ENCODE measurements at places on chromosomes 2 and 18. TPM values are rescaled to one million over a fixed set of nuclear protein-coding genes. Genes with fewer than 3 reads are reported as not detected.

The SLC23A3 gene
- 1.3 TPM for total RNA-seq

DNA sequence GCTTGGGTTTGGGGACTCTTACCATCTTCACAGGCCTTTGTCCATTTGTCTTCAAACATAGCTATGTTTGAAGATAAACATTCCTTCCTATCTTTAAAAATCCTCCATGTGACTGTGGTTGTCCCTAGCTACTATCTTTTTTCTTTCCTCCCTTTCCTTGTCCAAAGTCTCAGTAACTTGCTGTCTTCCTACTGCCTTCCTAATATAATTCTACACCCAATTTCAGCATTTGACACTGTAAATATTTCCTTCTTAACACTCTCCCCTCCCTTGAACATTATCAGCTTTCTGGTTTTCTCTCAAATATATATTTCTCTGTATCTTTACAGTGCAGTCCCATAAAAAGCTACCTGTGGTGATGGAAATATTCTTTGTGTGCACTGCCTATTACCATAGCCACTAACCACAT, 5.3 kb upstream of the SP3 start:
- no peak for DNase-seq

DNA sequence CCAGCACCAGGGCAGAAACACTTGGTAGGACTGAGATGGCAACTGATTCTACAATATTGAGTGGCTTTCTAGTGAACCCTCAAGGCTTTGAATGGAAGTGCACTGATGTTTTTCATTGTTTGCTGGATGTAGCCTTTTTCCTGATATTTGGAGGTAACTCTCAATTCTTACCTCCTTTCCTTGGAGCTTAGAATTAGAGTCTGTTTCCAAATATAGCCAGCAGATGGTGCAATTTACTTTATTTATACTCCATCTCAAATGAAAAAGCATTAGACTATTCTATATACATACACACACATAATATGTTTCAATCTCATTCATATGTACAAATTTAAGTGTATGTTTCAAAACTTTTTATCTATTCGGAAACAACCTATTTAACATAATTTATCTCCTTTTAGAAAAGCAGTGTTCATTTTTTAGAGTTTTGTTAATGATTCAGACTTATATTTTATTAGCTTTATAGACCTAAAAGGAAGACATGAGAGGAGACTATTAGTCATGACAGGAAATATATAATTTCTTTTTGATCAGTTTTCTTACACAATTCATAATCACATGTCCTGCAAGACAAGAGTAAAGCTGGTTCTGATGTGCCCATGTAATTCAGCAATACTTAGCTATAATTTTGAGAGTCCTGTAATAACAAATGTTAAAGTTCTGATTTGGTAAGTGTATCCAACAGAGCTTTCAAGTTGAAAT, 124.8 kb downstream of the NUP35 start:
- DNase-seq = peak; percentile 48

DNA sequence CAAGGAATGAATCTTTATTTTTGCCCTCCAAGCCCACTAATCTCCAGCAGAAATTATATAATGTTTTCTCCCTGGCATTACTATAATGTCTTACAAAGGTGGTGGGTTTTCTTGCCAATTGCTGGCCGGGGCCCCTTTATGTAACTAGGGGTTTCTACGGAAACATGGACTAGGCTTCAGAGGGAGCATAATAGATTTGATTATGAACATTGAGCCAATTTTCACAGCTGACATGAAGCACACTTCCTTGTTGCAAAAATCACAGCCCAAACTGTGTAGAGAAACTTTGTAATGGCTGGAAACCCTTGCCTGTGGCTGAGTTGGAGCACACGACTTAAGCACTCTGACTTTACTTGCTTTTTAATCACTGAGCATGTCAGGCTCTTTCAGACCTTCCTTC, 3.8 kb upstream of the CYRIA start:
- DNase-seq = no peak

DNA sequence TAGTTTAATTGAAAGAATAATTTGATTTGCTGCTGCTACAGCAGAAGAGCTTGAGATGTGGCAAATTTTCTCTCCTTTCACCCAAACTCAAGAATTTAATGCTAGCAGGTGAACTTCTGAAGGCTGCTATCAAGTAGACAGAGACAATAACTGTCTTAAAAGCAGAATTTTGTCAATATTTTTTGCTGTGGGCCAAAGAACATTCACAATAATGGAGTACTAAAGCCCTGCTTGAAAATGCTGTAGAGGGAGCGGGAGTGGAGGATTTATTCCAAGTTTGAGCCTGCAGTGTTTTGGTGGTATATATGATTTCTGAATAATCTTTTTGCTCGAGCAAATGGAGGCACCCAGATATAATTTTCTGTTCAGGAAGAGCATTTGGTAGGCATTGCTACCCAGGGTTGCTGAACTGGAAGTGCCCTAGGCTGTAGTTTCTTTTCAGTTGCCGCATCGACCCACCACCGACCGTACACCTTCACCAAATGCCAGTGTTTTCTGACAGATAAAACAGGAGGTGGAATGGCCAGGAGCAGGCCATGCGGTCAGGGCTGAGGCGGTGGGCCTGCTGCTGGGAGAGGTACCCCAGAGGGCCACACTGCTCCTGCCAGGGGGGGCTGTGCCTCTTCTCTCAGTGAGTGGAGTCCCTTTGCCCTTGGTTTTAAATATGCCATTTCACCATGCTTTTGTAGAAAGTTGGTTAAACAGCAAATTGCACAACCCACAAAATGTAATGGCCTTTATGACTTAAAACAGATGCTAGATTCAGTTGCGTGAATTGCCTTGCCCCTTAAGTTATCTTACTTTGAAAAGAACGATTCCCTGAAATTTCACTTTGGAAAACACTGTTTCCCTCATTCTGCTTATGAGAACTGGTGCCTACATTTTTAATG, 36.4 kb downstream of the TSHZ1 start:
- no peak for DNase-seq

The SP140 gene
- 1.6 TPM for total RNA-seq

- DNase-seq = no peak
Observed at GRCh38 chr2:26562811-26563645, 78.1 kb downstream of the CIB4 start.

DNA sequence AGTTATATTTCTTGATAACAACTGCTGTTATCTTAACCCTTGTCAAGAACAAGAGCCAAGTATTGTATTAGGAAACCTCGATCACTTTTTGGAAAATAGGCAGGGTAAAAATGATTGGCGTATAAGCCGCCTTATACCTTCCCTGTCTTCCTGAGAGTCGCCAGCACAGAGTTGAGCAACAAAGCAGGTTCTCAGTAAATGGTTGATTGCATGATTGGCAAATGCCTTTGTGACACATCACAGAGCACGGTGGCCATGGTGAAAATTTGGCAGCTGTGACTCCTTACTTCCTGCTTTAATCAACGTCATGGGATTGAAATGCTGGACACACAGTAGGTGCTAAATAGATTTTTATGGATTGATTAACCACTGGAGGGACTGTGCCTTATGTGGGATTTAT, 3.9 kb upstream of the KLHL29 start:
- no peak for DNase-seq

The TMEM247 gene
- not detected for total RNA-seq

GRCh38 chr2:191171708-191172355, 21.0 kb upstream of the STAT4 start:
- no peak for DNase-seq

- no peak for DNase-seq
Observed at GRCh38 chr2:67242456-67242855, 154.7 kb upstream of the ETAA1 start.

DNA sequence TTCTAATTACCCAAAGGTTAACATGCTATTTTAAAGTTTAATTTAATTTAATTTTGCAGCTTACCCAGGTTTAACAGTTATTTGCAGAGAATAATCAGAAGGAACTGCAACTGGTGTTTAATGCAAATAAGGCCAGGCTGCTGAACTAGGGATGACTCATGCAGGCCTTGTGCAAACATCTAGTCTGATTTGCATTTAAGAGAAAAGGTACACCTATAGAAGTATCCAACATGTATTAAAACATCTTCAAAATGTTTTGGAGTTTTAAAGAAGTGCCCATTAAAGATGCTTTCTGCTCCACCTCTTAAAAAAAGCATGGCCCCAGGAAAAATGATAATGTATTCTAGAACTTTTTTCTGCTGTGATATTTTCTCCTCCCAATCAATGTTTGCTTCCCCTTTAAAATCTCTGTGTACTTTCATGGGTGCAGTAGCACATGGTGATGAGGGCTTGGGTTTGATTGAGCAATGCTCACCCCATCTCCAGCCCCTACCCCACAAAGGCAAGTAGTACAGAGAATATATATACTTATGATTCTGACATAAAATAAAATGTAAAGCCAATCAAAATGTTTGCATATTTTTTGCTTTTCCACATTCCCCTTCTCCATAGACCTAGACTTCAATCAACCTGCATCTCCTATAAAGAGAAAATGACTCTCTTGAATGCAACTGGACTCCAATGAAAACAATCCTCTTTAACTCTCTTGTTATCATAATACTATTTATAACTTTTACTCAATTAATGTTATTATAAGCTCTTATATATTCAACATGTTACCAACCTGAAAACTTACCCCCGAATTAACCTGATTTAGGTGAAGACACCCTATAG, 54.1 kb downstream of the ATP8B1 start:
- DNase-seq = no peak

The UGT1A5 gene
- not detected for total RNA-seq

- no peak for DNase-seq
Observed at GRCh38 chr2:1671916-1672315, 72.4 kb downstream of the PXDN start.

GRCh38 chr2:223882715-223883114, 45.3 kb upstream of the AP1S3 start:
- no peak for DNase-seq

The SLC9A2 gene
- total RNA-seq = 0.36 TPM

- no peak for DNase-seq
Observed at GRCh38 chr2:85309699-85310321, 18.0 kb downstream of the TGOLN2 start.

The MGAT4A gene
- 69.4 TPM for total RNA-seq

DNA sequence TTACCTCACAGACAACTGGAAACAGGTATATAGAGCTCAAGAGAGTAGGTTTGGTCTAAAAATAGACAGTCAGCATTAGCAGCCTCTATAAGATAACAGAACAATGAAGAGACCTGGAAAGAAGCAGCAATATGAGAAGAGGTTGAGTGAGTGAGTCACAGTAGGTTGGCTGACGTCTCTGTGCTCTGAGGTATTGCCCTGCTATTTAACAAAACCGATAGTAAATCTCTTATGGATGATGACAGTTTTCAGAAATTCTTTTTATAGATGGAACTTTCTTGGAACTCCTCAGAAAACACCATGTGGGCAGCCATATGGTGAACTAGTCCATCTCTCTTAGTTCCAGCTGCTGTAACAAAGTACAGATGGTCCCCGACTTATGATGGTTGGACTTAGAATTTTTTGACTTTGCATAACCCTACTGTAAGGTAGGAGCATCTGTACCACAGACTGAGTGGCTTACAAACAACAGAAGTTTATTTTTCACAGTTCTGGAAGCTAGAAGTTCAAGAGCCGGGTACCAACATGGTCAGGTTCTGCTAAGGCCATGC, 123.5 kb downstream of the MBD2 start:
- DNase-seq = no peak

DNA sequence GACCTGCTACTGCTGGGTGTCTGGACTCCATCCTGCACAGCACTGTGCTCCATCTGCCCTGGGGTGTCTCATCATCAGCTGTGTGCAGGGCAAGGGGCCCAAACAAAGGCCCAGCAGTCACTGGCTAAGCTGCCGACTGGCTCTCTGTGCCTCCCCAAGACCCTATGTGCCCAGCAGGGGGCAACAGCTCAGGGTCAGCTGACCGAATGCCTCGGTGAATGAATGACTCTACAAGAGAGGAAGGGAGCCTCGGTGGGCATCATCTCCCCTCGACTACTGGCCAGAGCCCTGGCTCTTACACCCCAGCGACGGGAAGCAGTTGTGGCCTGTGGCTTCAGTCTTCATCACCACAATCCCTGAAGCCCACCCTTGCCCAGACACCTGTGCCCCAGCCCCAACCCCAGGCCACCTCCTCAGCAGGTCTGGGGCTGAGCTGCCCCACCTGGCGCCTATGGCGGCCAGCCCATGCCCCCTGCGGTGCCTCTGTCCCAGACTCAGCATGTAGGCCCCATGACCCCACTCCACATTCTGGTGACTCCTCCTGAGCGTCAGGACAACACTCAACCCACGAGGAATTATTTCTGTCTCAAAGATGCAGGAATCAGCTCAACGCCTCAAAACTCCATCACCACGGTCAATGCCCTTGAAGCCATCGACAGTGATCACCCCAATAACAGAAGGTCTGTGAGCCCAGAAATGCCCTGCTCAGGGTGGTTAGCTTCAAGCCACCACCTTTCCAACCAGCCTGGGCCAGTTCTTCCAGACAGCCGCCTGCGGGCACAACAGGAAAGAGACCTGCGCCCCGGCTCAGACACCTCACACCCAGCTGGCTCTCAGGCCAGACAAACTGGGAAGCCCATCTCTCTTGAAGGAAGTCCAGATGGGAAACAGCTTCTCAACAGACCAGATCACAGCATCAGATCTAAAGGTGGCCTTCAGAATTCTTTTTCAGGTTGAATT, 1.6 kb upstream of the GPR17 start:
- no peak for DNase-seq

GRCh38 chr2:222688917-222689316, 17.5 kb downstream of the MOGAT1 start:
- no peak for DNase-seq

GRCh38 chr2:10326707-10327594, 24.2 kb downstream of the HPCAL1 start:
- peak; percentile 83 for DNase-seq

DNA sequence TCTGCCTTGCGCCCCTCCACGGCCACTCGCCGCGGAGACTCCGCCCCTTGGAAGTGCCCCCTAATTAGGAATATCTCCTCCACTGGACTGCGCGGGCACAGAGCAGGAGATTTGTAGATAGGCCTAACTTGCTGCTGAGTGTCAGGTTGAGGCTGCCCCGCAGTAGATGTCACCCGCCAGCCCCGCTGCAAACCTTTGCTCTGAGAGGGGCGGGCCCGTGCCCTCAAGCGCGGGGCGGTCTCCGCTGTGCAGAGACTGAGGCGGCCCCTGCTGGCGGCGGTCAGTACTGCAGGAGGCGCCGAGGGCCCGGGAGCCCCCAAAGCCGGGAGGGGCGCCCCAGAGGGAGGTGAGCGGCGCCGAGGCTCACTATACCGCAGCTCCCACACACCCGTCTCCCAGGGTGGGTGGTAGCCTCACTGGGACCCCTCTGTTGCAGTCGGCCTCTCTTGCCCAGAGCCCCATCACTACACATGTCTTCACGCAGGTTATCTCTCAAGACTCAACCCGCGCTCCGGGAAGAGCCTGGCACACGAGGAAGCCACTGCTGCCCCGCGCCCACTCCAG, 2.9 kb upstream of the NEURL3 start:
- peak; percentile 83 for DNase-seq

The HOXD12 gene
- total RNA-seq = not detected

The CHRNA1 gene
- total RNA-seq = not detected

The TWIST2 gene
- total RNA-seq = 1.3 TPM

DNA sequence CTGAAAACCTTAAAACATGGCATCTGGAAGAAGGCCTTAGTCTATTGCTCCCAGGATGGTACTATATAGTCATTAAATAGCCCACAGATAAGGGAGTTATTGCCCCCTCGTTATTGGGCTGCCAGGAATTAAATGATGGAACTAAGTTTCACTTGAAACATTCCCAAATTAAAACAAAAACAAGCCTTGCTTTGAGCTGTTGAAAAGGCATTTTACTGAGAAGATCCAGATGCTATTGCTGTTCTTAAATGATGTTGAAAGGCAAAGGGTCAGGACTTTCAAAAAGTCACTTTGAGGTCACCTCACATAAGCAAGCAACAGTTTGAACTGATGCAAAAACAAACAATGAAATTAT, 2.0 kb upstream of the AMMECR1L start:
- no peak for DNase-seq
